Astrocyte of the hippocampus (primary cell): ENCODE measurements at places on chromosomes 16 and 17.

- DNase-seq: no peak
Observed at GRCh38 chr17:77380395-77381184, 239.8 kb downstream of the SEC14L1 start.

- DNase-seq: no peak
Observed at GRCh38 chr17:58370309-58370708, 18.3 kb upstream of the SUPT4H1 start.

DNA sequence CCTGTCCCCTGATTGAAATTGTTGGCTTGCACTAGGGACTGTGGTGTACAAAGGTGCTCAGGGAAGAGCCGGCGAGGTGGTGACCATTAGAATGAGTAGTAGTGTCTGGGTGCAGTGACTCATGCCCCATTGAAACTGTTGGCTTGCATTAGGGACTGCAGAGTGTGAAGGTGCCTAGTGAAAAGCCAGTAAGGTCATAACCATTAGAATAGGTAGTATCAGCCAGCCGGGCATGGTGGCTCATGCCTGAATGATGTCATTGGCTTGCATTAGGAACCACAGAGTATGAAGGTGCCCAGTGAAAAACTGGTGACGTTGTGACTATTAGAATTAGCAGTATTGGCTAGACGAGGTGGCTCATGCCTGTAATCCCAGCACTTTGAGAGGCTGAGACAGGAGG lies 78.9 kb downstream of the ABCC6 start:
- peak; percentile 70 for DNase-seq

- no peak for DNase-seq
Observed at GRCh38 chr17:429589-429988, 77.0 kb upstream of the RPH3AL start.

GRCh38 chr16:85600530-85601271 lies 12.4 kb upstream of the GSE1 start:
- no peak for DNase-seq

DNA sequence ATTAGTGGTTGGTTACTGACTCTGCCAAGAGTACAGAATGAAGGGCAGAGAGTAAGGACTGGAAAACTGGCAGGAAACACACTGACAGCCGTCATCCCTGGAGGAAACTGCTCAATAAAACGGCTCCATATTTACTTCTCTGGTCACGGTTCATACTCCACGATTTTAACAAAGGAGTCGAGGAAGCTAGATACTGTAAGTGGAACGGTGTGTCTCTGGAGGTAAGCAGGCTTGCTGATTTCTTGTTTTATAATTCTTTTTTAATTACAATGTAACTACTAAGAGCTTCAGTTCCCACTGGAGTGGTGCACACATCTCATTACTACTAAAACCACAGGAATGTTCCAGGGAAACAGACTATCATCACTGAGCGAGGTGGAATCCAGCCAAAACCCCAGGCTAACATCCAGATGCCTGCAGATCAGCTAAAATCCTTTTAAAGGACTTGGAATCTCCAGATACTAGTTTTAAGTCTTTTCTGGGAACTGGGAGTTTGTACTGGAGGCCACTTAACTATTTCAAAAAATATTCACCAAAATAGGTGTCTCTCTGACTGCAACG lies 17.8 kb downstream of the SERPINF1 start:
- DNase-seq: peak; percentile 97

DNA sequence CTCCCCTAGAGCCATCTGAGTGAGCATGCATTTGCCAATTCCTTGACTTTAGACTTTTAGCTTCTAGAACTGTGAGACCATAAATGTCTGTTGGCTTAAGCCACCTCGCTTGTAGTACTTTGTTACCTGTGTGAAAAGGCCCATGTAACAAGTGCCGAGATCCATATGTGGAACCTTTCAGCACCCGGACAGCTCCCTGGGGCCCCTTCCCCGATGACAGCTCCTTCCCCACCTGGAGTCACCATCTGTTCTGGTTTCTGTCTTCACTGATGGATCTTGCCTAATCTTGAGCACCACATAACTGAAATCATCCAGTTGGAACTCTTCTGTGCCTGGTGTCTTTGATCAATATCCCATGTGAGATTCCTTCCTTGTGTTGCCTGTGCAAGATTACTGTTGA lies 78.9 kb upstream of the EEF2KMT start:
- no peak for DNase-seq

DNA sequence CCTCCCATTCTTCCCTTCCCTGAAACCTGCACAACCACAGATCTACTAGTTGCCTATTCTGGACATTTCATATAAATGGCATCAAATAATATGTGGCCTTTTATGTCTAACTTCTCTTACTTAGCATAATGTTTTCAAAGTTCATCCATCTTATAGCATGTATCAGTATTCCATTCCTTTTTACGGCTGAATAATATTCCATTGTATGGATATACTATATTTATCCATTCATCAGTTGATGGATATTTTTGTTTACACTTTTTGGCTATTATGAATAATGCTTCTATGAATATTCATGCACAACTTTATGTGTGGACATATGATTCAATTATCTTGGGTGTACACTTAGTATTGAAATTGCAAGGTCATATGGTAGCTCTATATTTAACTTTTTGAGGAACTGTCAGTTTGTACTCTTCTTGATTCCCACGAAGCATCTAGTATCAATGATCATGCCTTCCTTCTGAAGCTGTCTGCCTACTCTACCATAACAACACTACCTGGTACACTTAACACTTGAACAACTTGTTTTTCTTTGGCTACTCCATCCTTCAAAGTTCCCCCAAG lies 12.7 kb upstream of the CHD3 start:
- no peak for DNase-seq

DNA sequence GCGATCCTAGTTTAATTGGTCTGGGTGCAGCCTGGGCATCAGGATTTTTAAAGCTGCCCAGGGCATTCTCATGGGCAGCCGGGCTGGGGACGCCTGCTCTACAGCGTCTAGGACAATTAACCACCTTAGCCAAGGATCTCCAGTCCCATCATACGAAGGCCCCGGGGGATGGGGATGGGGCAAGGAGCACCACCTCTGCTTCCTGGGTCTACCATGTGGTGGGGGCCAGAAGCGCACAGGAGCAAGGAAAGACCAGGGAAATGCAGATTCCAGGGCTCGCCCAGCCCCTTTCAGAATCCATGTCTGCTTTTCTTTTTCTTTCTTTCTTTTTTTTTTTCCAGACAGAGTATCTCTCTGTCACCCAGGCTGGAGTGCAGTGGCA lies 29.3 kb downstream of the TBC1D16 start:
- no peak for DNase-seq

GRCh38 chr17:56697190-56697589 lies 103.7 kb downstream of the NOG start:
- no peak for DNase-seq

- DNase-seq: no peak
Observed at GRCh38 chr17:79826841-79827578, 12.2 kb downstream of the CBX4 start.

- DNase-seq: no peak
Observed at GRCh38 chr16:30813821-30814189, 26.8 kb upstream of the ZNF629 start.

GRCh38 chr17:8067806-8068205 lies 19.7 kb downstream of the ALOX12B start:
- DNase-seq: no peak

- no peak for DNase-seq
Observed at GRCh38 chr16:50308237-50308965, 42.0 kb downstream of the ADCY7 start.

GRCh38 chr17:56111706-56112485 lies 41.4 kb upstream of the ANKFN1 start:
- DNase-seq: peak; percentile 58

DNA sequence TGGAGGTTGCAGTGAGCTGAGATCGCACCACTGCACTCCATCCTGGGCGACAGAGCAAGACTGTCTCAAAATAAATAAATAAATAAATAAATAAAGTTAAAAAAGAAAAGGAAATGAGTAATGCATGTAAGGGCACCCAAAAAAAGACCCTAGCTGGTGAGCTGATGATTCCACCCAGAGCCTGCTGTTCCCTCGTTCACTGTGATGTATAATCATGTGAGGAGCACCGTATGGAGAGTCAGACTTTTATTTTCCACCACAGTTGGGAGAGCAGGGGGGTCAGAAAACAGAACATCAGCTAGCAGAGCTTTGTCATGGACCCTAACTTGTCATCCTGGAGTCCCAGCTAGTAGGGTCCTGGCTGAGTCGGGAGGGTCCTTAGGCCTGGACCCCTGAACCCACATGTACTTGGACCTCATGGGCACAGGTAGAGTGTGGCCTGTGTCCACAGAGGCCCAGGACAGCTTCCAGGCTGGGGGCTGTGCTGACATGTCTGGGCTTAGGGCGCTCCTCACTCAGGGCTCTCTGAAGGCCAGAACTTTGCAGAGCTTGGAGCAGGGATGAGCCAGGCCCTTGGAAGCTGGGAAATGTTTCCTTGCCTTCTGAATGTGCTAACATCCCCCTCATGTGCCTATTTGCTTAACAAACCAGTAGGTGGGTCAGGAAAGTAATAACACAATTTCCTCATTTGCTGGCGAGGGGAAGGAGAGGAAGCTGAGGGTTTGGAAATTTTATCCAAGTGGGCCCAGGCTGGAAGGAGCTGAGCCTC lies 18.8 kb upstream of the LASP1NB start:
- DNase-seq: no peak

DNA sequence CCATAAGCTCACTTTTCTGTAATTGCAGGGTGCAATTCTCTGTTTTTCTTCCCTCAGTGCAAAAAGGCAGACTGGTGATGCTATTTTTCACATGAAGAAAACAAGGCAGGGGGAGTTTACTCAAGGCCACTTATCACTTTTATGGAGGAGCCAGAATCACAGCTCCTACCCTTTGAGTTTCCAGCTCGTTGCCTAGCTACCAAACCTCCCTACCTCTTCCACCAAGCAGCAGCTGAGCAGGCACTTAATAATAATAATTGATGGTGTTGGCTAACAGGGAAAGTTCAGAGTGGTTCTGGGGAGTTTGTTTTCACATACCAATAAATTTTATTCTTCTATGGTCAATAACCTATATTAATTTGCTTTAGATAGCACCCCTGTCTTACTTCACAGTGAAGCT lies 31.9 kb upstream of the MPHOSPH6 start:
- no peak for DNase-seq

DNA sequence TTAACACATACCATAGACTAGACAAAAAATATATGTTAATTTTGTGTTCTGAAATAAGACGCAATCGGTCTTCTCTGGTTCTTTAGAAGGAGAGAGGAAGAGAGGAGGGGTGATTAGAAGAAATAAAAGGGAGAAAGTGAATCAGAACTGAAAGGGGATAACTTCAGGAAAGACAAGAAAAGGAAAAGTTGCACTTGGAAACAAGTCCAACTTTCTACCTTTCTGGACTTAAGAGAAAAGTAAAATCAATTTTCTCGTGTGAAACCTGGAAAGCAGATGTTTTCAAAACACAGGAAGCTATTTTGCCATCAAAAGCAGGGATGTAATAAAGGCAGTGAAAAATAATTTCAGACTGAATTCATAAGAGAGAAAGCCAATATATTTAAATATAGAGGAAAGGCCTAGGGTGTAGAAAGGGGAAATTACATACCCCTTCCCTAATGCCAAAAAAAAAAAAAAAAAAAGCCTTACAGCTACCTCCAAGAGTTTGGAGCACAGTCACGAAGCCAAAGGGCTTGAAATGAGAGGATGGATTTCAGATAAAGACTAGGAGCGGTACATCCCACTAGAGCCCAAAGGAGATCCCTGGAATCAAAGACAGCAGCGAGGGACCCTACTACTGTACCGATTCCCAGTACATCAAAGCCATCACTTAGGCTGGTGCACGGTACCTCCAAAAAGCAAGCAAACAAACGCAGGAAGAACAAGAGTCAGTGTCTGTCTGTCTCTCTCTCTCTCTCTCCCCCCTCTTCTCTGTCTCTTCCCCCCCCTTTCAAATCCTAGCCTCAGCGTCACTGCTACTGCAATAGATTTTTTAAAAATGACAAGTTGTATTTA lies 12.1 kb upstream of the ZFHX3 start:
- DNase-seq: peak; percentile 21

DNA sequence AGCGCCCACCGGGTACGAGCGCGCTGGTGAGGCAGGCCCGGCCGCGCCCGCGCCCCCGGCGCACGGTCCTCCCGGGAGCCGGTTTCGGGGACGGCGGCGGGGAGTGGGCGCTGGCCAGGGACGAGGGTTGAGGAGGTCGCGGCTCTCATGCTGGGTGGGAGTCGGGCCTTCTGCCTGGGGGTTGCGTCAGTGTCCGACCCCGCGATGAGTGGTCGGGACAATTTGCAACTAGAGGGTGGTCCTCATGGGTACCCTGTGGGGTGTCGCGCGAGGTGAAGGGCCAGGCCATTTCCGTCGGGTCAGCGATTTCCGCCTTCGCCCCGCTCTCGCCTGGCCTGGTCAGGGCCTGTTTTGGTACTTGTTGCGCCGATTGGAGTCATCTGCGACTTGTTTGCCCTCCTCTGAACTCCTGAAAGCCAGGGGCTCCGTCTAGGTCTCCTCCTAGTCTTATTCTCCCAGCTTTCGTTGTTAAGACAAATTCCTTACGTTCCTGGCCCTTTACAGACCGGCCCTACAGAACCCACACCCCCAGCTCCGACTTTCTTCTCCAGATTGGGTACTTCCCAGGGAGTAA lies 14.9 kb downstream of the NAA60 start:
- DNase-seq: peak; percentile 68

- DNase-seq: no peak
Observed at GRCh38 chr16:26133416-26134093, 441.8 kb downstream of the HS3ST4 start.

DNA sequence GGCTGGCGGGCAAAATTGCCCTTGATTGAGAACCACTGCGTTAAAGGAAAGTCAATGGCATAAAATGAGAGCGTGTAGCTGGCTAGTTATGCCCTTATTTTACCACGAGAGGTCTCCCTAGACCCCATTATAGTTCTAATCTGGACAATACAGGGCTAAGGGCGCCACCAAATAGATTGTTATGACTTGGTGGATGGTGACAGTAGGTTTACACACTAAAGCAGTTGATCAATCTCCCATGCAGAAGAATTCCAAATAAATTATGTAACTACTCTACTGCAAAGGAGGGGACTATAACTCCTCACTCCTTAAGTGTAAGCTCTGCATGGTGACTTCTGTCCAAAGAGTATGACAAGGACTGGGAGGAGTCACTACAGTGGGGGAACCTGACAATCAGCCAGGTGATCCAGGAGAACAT lies 20.4 kb upstream of the YPEL2 start:
- DNase-seq: peak; percentile 79

GRCh38 chr16:70685061-70685937 lies 554 bp downstream of the MTSS2 start:
- peak; percentile 42 for DNase-seq

DNA sequence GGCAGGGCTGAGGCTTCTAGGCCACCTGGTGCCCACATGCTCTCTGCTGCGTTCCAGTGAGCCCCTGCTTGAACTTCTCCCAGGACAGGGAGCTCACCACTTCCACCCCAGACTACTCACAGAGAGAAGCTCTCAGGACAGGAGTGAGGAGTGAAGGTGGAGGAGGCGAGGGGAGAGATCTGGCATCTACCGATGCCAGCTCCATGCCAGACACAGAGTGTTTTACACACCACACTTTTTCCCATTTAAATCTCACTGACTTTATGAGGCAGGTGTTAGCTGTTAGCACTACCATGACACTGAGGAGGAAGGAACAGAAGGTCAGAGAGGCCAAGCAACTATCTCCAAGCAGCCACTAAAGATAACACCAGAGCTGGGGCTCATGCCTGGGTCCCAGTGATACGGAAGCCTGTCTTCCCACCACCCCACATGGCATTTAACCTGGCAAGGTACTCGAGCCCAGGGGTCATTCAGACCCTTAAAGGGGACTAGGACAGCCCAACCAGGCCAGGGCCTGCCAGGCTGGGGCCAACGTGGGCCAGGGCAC lies 6.8 kb downstream of the FAM83G start:
- DNase-seq: no peak
